ENCODE measurements at places on chromosomes 11 and 22.

- no peak for DNase-seq
These were observed 10.7 kb downstream of the VSIG10L2 start for GRCh38 chr11:125956391-125957134.

DNA sequence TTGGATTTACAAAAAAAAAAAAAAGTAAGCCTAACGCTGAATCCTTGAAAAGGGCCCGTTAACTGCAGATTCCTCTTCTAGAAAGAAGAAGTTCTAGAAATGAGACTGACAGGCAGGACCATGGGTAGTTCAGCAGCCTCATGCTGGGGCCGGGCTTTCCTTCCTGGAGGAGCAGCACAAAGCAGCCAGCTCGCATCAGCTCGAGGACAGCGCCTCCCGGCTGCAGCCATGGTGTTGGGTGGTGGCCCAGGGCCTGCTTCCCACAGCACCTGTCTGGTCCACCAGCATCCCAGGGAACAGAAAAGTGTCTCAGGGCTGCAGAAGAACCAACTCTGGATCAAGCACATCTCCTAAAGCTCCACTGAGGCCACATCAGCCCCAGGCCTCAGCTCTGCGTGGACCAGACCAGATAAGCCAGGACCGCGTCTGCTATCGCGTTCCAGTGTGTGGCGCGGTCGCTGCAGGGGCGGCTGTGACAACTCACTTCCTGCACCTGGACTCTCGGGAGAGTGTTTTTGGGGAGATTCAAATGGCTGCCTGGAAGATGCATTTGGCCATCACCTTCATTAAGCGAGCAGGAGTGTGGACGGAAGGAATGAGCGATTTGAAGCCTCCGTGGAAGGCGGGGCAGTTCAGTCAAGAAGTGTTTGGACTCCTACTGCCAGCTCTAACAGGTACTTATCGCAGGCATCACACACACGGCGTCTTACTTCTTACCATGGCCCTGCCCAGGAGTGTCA lies 53.5 kb downstream of the MYH9 start:
- no peak for DNase-seq

DNA sequence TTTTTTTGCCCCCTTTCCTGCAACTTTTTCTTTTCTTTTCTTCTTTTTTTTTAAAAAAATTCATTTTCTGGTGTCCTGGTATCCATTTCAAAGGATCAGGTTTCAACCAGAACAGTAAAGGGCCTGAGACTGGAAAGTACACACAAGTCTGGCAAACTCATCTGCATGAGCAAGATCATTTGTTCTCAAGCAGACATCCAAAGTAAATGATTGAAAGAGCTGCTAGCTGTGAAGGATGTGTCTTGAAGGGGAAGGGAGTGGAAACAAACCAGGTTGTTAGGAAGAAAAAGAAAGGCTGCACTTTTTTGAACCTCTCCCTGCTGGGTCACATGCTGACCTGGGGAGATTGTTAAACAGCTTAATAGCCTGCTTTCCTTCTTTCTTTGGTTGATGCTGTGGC lies 5.3 kb downstream of the YAP1 start:
- DNase-seq: no peak

DNA sequence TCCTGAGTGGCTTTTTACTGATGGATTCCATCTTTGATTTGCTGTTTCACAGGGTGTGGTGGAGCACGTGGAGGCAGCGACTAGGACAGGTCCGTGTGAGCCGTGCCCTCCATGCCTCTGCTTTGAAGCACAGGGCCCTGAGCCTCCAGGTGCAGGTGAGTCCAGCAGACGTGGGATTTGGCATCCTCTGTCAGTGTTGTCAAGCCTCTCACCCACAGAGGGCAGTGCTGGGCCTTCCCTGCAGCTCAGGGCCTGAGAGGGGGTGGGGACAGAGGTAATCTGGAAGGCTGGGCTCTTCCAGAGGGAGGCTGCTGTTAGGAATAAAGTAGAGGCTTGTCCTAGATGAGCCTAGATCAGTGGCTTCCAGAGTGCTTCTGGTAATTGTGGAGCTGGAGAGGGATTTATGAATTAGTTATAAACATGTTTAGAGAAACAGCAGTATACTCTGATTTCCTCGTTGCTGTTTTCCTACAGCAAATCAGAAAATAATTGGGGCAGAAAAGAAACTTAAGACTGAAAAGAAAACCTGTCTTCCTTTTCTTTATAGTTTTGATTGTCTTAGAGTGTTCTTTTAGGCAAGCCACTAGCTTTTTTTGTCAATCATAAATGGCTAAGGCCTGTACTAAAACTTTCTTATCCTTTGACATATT lies 65.0 kb downstream of the SFI1 start:
- DNase-seq: peak; percentile 7

DNA sequence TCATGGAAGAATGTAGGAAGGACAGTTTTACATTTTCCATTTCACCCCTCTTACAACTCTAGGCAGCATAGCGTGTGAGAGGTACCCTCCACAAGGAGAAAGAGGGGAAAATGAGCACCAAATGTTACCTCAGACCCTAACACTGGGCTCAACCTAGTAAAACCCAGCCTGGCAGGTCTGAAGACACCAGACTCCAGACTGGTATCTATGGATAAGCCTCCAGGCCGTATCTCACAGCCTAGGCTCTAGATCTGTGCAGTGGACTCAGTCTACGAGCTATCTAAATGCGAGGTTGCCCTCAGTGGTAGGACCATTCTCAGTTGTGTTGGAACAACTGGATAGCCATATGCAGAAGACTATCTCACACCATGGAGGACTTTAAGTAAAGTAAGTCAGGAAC lies 10.5 kb downstream of the TRIM5 start:
- no peak for DNase-seq

DNA sequence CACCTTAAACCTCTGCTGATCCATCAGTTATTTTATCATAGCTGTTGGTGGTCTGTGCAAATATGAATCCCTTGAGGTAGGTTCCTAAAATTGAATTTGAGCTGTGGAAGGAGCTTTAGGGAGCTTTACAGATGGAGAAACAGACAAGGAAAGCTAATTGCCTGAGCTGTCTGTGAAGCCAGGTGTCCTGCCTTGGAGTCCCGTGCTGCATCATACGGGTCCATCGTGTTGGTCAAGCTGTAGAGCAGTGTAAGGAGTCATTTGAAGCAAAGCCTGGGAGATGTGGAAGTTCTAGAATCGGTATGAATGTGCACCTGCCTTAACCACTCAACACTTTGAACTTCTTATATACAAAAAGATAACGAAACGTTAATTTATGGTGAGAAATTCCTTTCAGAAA lies 1.0 kb downstream of the POLA2 start:
- DNase-seq: no peak

GRCh38 chr11:7664867-7665266 lies 8.4 kb downstream of the CYB5R2 start:
- DNase-seq: no peak

DNA sequence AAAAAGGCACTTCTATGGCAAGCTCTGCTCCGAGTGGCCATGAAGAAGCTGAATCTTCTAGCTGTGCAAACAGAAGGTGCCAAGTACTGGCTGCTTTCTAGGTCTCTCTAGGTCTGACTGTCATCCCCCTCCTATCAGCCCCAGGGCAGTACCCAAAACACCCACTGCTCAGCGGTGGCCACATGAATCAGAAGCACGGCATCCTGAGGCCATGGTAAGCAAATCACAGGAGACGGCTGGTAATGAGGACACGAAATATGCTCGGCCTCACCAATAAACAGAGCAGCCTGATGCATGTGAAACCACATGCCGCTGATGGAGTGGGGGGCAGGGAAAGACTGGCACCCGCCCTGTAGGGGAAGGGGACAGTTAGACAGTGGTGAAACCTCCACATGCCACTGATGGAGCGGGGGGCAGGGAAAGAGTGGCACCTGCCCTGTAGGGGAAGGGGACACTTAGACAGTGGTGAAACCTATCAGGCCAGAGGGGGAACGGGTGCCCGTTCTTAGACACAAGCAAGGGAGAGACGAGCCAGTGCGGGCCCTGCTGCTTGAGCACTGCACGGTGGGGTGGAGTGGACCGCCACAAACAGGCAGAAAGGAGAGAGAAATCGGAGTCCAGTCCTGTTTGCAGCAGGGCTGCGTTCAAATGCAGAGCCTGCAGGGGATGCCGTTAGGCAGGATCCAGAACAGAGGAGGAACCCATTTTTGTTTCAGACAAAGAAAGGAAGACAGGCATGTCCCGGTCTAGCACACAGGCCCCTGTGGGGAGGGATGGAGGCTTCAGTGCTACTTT lies 29.9 kb upstream of the MOB2 start:
- DNase-seq: no peak

DNA sequence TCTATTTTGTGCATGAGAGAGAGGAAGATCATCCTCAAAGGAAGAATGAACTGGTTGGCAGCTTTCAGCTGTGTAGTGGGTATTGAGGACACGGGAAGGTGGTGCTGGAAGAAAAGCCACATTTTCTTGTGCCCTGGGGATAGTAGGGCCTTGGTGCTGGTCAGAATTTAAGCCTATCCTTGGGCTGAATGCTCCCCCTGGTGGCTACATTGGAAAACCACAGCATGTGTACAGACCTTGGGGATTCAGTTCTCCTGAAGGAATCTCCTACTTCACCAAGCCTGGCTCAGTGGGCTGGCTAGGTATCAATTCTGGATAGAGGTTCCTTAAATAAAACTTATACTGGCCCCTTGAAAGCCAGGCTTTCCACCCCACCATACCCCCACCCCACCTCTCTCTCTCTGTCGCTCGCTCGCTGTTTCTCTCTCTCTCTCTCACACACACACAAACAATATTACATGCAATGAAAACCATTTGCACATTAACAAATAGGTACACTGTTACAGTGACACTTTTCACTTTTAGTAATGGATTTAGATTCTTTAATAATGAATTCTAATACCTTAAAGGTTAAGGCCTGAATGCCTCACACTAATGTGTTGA lies 2.8 kb upstream of the OR51M1 start:
- no peak for DNase-seq

GRCh38 chr11:119797123-119797611 lies 68.2 kb upstream of the NECTIN1 start:
- no peak for DNase-seq

- DNase-seq: no peak
These were observed 68.1 kb downstream of the CCDC81 start for GRCh38 chr11:86442827-86443226.

- no peak for DNase-seq
These were observed 91.4 kb upstream of the CTSC start for GRCh38 chr11:88428959-88429358.

DNA sequence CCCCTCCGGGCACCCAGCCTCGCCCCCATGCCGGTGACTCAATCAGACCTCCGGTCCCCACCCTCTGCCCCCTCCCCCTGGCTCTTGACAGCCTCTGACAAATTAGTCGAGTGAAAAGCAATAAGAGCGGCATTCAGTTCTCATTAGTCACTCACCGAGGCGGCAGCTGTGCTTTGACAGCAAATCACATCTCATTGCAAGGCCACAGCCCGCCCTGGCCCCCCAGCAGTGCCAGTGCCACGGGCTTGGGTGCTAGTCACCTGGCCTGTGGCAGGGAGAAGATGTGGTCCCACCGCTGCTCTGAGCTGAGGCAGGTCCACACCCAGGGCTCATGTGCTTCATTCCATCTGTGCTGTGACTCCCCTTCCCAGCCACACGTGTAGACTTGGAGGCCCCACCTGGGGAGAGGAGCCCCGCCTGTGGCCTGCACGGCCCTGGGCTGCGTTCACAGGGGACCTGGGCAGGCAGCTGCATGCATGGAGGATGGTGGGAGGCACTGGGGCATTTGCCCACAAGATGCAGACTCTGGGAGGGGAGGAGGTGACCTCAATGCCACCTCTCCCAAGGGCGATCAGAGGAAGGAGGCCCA lies 7.4 kb upstream of the TH start:
- no peak for DNase-seq

- DNase-seq: no peak
These were observed 6.2 kb downstream of the STIM1 start for GRCh38 chr11:3861683-3862082.
